ENCODE measurements at places on chromosomes 1 and 21. TPM values are rescaled to one million over a fixed set of nuclear protein-coding genes. Genes with fewer than 3 reads are reported as not detected.

TOR3A gene
- 18.0 TPM for total RNA-seq

DNA sequence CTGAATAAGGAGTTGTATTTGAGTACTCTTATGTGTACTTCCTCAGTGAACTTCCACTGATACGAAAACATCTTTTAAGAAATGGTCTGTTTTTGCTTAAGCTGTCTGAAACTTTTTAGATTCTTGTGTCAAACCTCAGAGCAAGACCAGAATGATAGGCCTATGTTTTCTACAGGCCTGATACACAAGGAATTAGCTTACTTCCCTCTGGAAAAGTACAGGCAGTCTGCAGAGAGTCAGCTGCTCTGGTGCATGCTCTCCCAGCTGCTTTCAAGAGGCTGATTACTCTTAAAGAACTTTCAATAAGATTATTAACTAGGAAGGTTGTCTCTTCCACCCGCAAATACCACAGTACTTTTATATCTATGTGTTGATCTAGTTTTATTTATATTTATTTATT is 9.5 kb downstream of the SNX27 start:
- DNase-seq: no peak

GRCh38 chr1:154193821-154194220 is 1.9 kb upstream of the TPM3 start:
- no peak for DNase-seq

HOOK1 gene
- total RNA-seq: 293 TPM

RGS16 gene
- total RNA-seq: 23.1 TPM

DNA sequence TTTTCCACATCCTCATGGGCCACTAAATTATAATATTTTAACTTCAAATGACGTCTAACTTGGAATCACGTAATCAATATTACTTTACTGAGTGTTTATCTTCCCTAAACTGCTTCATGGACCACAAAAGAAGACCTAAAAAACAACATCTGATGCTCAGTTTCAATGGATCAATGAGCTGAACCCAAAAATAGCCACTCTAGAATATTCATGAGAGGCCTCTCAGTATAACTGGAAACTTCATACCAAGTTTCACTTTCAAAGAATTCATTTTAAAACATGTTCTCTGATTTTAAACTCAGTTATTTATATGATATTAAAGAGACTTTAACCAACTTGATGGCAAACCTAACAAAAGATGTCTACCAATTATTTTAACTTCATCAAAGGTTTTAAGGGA is 23.7 kb upstream of the TIAM1 start:
- DNase-seq: no peak

DNA sequence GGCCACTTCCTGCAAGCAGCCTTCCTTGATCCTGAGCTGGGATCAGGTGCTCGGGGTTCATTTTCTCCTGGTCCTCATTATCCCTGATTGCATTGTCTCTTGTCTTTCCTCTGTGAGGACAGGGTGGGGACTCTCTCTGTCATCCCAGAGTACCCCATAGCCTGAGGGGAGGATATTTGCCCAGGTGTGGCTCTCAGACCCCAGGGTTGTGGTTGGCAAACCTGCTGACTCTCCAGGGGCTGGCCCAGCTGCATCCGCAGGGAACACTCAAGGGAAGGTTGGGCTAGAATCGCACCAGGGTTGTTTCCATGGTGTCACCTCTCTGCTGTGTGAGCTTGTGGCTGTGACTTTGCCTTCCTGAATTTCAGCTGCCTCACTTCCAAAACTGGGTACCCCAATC is 276.8 kb upstream of the C1orf174 start:
- no peak for DNase-seq

GRCh38 chr1:243490748-243491686 is 235.2 kb downstream of the SDCCAG8 start:
- DNase-seq: no peak

KRTAP6-3 gene
- not detected for total RNA-seq

OR6K3 gene
- total RNA-seq: not detected

GRCh38 chr1:219126377-219126776 is 47.3 kb upstream of the LYPLAL1 start:
- DNase-seq: no peak

- DNase-seq: no peak
These were observed 72.5 kb upstream of the VAMP3 start for GRCh38 chr1:7698641-7699040.

GRCh38 chr1:6771441-6771769 is 13.8 kb upstream of the CAMTA1 start:
- DNase-seq: no peak

- DNase-seq: no peak
These were observed 183.5 kb downstream of the RUNX1 start for GRCh38 chr21:34865400-34866241.

- no peak for DNase-seq
These were observed 31.7 kb downstream of the SKI start for GRCh38 chr1:2259668-2260402.

DNA sequence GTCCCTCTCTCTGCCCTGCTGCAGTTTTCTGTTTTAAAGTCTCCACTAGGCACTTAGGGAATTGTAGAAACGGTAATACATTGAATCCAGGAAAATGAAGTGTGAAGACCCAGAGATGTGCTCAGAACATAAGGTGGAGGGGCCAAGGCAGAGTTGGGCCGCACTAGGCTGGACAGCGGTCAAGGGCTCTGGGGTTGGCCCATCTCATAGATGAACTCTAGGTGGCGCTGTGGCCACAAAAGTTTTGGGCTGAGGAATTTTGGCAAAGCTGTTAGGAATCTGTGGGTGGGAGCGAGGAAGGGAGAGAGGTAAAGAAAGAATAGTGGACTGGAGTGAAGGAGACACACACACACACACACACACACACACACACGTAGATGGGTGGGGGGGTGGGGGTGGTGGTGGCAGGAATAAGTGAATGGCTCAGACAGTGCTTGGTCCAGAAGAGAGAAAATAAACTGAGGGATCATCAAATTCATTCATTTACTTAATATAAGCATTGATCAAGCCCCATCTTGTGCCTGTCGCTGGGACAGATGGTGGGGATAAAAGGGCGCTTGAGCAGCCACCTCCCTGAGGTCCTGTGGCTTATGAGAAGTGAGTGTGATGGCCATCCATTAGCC is 258.5 kb downstream of the TRABD2B start:
- peak; percentile 61 for DNase-seq

DNA sequence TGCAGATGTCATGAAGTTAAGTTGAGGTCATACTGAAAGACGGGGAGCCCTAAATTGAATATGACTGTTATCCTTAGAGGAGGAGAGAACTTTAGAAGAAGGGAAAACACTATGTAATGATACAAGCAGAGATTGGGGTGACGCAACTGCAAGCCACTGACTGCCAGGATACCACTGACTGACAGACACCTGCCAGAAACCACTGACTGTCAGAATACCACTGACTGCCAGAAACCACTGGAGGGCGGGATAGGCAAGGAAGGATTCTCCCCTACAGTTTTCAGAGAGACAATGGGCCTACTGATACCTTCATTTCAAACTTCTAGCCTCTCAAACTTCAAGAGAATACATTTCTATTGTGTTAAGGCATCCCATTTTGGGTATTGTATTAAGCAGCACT is 388.7 kb downstream of the USH2A start:
- DNase-seq: peak; percentile 31

FNDC5 gene
- total RNA-seq: 1.3 TPM

DNA sequence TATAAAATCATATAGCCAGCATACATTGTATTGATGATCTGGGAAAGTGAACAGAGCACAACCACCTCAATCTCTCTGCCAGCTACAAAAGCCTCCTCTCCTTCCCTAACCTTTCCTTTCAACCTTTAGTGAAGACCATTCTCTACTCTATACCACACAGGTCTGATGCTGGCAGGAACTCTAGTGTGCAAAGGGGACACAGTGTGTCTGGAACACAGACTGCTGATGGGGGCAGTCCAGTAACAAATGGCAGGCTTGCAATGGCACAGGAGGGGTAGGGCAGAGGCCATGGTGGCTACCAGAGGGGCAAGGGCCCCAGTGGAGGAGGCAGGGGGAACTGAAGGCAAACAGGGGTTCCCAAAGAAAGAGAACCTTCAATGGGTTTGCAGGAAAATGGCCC is 37.0 kb downstream of the CEP170 start:
- DNase-seq: no peak

GRCh38 chr1:201264072-201264471 is 19.2 kb upstream of the PKP1 start:
- no peak for DNase-seq

GRCh38 chr1:34898330-34898761 is 31.1 kb downstream of the DLGAP3 start:
- no peak for DNase-seq

DNA sequence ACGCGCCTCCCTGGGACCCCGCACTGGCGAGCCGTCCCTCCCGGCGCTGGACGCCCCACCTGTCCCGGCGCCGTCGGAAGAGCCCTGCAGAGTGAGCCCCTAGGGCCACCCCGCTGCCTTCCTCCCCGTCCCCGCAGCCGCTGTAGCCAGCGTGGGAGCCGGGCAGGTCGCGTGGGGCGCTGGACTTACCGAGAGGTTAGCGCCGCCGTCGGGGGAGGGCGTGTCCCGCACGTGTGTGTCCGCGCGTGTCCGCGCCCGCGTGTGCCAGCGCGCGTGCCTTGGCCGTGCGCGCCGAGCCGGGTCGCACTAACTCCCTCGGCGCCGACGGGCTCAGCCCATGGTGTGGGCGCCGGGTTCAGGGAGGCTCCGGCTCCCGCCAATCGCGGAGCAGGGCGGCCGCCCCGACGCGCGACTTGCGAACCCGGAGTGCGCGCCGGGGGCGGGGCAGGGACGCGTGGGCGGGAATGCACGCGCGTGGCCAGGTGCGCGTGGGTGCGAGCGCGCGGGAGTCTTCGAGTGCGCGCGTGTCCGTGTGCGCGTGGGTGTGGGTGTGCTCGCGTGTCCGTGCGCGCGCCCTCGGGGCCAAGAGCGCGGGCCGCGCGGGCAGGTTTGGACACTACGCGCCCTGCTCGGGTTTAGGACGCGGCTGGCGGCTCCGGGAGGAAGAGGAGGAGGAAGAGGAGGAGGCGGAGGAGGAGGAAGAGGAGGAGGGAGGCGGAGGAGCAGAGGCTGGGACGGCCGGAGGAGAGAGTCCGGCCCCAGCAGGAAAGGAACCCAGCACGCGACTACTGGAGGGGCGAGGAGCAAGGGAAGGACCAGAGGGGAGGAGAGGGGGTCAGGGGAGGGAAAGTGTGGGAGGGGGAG is 145.2 kb upstream of the ETS2 start:
- peak; percentile 4 for DNase-seq

- peak; percentile 61 for DNase-seq
These were observed 19.1 kb upstream of the KCNA10 start for GRCh38 chr1:110538075-110538474.

CACNA1E gene
- total RNA-seq: not detected

CYP4X1 gene
- not detected for total RNA-seq

DNA sequence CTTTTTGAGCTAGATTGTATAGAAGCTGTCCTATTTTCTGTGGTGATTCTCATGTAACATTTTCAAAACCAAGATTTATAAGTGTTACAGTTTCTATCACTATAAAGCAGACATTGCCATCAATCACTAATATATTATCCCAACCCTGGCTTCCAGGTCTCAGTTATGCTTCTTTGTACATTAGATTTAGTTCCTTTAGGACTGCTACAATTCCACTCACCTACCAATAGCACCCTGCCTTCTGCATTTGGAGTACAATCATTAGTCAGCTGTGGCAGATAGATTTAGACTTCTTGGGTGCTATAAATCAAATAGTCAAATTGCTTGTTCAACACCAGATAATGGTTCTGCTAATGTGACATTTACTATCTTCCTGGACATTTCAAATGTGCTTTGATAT is 281.6 kb downstream of the BRINP3 start:
- no peak for DNase-seq

DNA sequence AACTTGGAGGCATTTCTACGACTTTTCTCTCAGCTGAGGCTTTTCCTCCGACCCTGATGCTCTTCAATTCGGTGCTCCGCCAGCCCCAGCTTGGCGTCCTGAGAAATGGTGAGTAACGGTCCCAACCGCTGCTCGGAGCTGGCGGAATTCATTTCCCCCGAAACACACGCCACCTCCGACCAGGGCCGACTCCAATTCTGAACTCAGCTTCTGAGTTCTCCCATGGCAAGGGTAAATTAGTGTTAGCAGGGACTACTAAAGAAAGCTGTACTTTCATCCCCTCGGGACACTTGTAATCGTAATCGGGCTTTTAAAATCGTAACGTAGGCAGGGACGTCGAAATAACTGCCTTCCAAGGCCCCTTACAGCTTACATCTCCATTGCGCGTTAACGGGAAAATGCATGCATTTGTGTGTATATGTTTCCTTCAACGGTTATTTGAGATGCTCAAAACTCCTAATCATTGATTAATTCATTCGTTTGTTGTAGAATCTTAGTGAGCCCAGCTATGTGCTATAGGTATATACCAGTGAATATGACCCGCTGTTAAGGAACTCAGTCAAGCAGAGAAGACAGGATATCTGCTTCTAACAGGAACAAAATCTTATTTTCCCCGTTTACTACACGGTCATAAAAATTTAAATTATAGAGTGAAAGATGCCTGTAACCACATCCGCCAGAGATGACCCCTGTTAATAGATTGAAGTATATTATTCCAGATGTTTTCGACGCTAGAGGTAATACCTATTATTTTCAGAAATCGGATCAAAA is 472 bp downstream of the DTL start:
- no peak for DNase-seq

- DNase-seq: peak; percentile 34
These were observed 142.6 kb upstream of the PALMD start for GRCh38 chr1:99503276-99503747.

DNA sequence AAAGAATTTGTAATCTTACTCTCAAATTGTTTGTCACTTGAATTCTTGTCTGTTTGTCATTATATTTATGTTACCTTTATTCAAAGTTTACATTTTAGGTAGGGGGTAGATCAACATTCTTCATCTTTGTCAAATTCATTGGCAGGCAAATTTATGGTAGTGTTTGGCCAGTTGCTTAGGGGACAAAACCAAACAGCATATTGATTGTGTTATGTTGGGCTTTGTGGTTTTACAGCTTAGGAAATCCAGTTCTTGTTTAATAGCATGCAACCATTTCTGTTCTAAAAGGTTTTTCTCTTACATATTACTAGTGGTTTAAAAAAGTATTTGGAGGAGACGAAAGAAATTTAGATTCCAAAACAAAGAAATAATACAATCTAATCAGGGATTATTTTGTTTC is 91.4 kb downstream of the HMCN1 start:
- DNase-seq: no peak

LORICRIN gene
- total RNA-seq: not detected

PRAMEF14 gene
- not detected for total RNA-seq

HSD3B1 gene
- total RNA-seq: not detected

DNA sequence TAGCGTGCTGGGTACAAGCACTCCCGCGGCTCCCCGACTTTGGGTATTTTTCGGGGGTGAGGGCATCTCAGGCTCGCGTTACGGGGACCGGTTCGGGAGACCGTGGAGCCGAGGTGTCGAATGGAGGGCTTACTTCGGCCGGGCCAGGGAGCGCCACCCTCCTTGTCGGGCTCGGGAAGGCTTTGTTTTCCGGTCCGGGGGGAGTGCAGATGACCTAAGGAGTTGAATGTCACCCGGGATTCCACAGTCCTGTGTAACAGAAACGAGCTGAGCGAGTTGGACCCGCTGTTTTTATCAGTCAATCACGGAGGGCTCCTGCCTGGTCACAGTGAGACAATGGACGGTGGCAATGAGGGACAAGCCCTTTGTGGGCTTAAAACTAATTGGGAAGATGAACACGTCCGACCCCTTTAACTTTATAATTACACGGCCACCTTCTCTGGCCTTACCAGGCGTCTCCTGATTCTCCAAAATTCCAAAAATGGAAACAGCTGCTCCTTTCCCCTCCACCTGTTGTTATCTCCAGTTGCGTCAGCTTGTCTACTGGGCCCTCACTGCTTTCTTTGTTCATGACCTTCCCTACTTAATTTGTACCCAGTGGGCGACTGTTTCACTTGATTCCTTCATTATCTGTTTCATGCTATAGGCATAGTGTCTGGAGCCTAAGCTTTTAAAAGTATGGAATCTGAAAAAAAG is 929 bp upstream of the TRIM45 start:
- DNase-seq: no peak
